Mucosa of gallbladder (tissue), 1 donor: ENCODE measurements at places on chromosomes 7 and 10. TPM values are rescaled to one million over a fixed set of nuclear protein-coding genes. Genes with fewer than 3 reads are reported as not detected.

DGKI gene
- total RNA-seq, result 3.1 TPM

CTNNA3 gene
- total RNA-seq, result 3.7 TPM

CHRM2 gene
- total RNA-seq, result 71.2 TPM

ASAH2 gene
- total RNA-seq, result 2.8 TPM

HGF gene
- total RNA-seq, result 8.0 TPM

NKX2-3 gene
- total RNA-seq, result 4.4 TPM

COL28A1 gene
- total RNA-seq, result 5.1 TPM

DLX6 gene
- not detected for total RNA-seq

FAM131B gene
- 6.6 TPM for total RNA-seq

DEPP1 gene
- total RNA-seq, result 45.8 TPM

UNCX gene
- not detected for total RNA-seq

LRMDA gene
- 17.1 TPM for total RNA-seq

PPP1R3A gene
- total RNA-seq, result not detected

LLCFC1 gene
- not detected for total RNA-seq

SPAM1 gene
- total RNA-seq, result not detected

SHH gene
- 134 TPM for total RNA-seq

RBP3 gene
- total RNA-seq, result not detected

EIF4H gene
- 210 TPM for total RNA-seq

ASB15 gene
- total RNA-seq, result not detected

CDK6 gene
- total RNA-seq, result 23.6 TPM

SSC4D gene
- total RNA-seq, result 0.40 TPM

UBTD1 gene
- 13.8 TPM for total RNA-seq

ALKBH4 gene
- total RNA-seq, result 13.2 TPM

ELAPOR2 gene
- total RNA-seq, result 10.9 TPM

SLC18A2 gene
- total RNA-seq, result 5.7 TPM

TRIM74 gene
- 2.7 TPM for total RNA-seq

SFR1 gene
- total RNA-seq, result 5.1 TPM

ARID5B gene
- 50.6 TPM for total RNA-seq

ADARB2 gene
- total RNA-seq, result 1.3 TPM

NEBL gene
- total RNA-seq, result 15.0 TPM

KLLN gene
- 0.69 TPM for total RNA-seq

RASA4B gene
- 24.7 TPM for total RNA-seq

PAX2 gene
- not detected for total RNA-seq

APBB1IP gene
- 40.1 TPM for total RNA-seq

CYP3A5 gene
- total RNA-seq, result 223 TPM

COBL gene
- 87.3 TPM for total RNA-seq

TNPO3 gene
- total RNA-seq, result 44.0 TPM

SH2D4B gene
- total RNA-seq, result not detected

RELN gene
- 1.8 TPM for total RNA-seq

CDHR3 gene
- 3.1 TPM for total RNA-seq

CALHM2 gene
- total RNA-seq, result 24.8 TPM

PDZD7 gene
- total RNA-seq, result 5.3 TPM

SEMA4G gene
- 55.1 TPM for total RNA-seq

CUBN gene
- total RNA-seq, result 0.92 TPM

ATOH7 gene
- total RNA-seq, result not detected

CYP2C18 gene
- total RNA-seq, result 45.8 TPM

MRLN gene
- not detected for total RNA-seq

FGFBP3 gene
- total RNA-seq, result 0.72 TPM

ZNF804B gene
- not detected for total RNA-seq

PLEKHS1 gene
- 0.75 TPM for total RNA-seq

WNT16 gene
- total RNA-seq, result 0.17 TPM

MMP21 gene
- 0.17 TPM for total RNA-seq

ADAM22 gene
- total RNA-seq, result 1.8 TPM

AKR1D1 gene
- total RNA-seq, result 0.37 TPM

OR2A5 gene
- total RNA-seq, result not detected
